Activated naive CD8-positive, alpha-beta T cell treated with anti-CD3 and anti-CD28 coated beads, Interleukin-2, amount 10 ng/mL, durations not matched to agents 7 days and 5 days (primary cell): ENCODE measurements at places on chromosomes 11 and 22. TPM values are rescaled to one million over a fixed set of nuclear protein-coding genes. Genes with fewer than 3 reads are reported as not detected.

The STK33 gene
- 2.1 TPM for total RNA-seq

The PANX3 gene
- total RNA-seq = not detected

The ZBTB16 gene
- total RNA-seq = 13.1 TPM

The USH1C gene
- total RNA-seq = not detected

The ZNF280B gene
- 2.7 TPM for total RNA-seq

The SLC22A12 gene
- total RNA-seq = not detected

The KCNE3 gene
- 0.19 TPM for total RNA-seq

The PARVA gene
- total RNA-seq = 0.65 TPM

The SLC15A3 gene
- total RNA-seq = 7.4 TPM

The SLC17A6 gene
- not detected for total RNA-seq
